CD4-positive, CD25-positive, alpha-beta regulatory T cell (primary cell): ENCODE measurements at places on chromosomes 5 and 9.
A peak's percentile ranks its signal among the peaks of the same experiment; 100 is the strongest.

GRCh38 chr9:37656936-37657335 is 6.2 kb downstream of the FRMPD1 start:
- H3K27ac ChIP-seq = no peak overlapping the region
- no peak overlapping the region for H3K4me3 ChIP-seq
- no peaks in the 10 kb centered on the region for H3K4me1 ChIP-seq

DNA sequence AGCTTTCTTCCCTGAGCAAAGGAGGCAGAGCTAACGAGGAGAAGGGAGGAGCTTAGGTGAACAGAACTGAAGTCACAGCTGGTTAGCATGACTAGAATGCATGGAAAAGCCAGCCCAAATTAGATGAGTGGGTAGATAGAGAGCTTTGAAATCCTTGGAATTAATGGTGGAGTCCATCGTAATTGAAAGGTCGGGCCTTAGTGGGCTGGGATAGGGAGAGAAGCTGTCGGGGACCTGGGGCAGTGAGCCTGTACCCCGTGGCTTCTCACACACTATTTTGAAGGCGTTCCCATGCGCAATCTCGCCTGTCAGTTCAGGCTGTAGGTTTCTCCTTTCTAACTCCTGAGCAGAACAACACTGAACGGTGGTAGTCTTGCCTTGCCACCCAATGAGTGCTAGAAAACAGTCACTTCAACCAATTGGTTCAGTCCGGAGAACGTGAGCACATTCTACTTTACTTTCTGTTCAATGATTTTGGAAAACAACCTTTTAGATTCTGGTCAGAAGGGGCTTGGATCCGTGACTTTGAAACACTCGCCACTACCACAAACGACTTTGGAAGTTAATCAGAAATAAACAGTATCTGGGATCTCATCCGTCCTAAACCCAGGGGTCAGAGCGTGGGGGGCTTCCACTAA is 655 bp upstream of the RAI14 start:
- H3K36me3 ChIP-seq = no peaks in the 10 kb centered on the region
- DNase-seq = no peak
- peaks cover 13% of the 10 kb centered on the region for H3K4me1 ChIP-seq

DNA sequence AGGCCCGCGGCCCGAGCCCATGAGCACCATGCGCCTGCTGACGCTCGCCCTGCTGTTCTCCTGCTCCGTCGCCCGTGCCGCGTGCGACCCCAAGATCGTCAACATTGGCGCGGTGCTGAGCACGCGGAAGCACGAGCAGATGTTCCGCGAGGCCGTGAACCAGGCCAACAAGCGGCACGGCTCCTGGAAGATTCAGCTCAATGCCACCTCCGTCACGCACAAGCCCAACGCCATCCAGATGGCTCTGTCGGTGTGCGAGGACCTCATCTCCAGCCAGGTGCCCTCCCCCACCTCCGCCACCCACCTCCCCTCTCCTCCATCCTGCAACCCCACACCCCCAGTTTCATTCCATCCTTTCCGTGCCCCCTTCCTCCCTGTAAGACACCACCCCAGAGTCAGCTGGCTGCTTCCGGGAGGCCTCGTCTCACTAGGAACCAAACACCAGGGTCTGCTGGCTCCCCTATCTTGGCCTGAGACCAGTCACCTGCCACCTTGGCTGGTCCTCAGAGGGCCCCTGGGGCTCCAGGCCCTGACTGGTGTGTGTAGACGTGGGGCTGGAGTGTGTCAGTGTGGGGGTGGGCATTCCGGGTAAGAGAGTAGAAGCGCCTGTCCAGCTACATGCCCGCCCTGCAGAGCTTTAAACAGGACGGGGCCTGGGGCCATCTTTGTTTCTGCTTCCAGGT is 655 bp downstream of the GRIN1 start:
- H3K36me3 ChIP-seq = no peaks in the 10 kb centered on the region
- H3K4me1 ChIP-seq = no peaks in the 10 kb centered on the region
- H3K27ac ChIP-seq = no peak overlapping the region
- peaks cover 16% of the 10 kb centered on the region for H3K27me3 ChIP-seq

DNA sequence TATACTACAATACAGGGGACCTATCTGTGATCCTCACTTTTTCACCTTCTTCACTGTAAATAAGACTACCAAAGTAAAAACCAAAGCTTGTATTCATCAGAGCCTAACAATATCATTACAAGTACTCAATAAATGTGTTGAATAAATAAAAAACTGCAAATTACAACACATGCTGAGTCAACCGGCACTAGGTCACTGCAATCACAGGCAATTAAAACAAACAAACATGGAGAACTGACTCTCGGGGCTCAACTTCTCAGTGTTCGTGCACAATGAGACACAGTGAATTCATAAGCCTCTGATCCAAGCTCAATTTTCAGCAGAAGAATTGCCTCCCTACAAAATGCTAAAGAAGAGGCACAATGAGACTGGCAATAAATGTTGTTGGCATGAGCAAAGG is 69.2 kb downstream of the CDK5RAP2 start:
- no peaks in the 10 kb centered on the region for H3K27me3 ChIP-seq
- no peak overlapping the region for H3K27ac ChIP-seq
- peaks cover 75% of the 10 kb centered on the region for H3K36me3 ChIP-seq
- no peak overlapping the region for H3K4me3 ChIP-seq

GRCh38 chr5:103262422-103262871 is 3.9 kb downstream of the MACIR start:
- no peaks in the 10 kb centered on the region for H3K27me3 ChIP-seq
- peaks cover 22% of the 10 kb centered on the region for H3K4me1 ChIP-seq
- no peak for DNase-seq
- H3K36me3 ChIP-seq = no peaks in the 10 kb centered on the region

- DNase-seq = no peak
- no peak overlapping the region for H3K4me3 ChIP-seq
- no peaks in the 10 kb centered on the region for H3K4me1 ChIP-seq
- no peaks in the 10 kb centered on the region for H3K36me3 ChIP-seq
- H3K27ac ChIP-seq = no peak overlapping the region
- H3K27me3 ChIP-seq = no peaks in the 10 kb centered on the region
Measured at GRCh38 chr5:22076586-22076985, 776.6 kb downstream of the CDH12 start.

GRCh38 chr5:14036947-14037346 is 92.5 kb upstream of the DNAH5 start:
- H3K27me3 ChIP-seq = no peaks in the 10 kb centered on the region
- no peak overlapping the region for H3K4me3 ChIP-seq
- DNase-seq = no peak
- H3K36me3 ChIP-seq = no peaks in the 10 kb centered on the region
- no peaks in the 10 kb centered on the region for H3K4me1 ChIP-seq

GRCh38 chr5:132250547-132250946 is 6.9 kb upstream of the PDLIM4 start:
- H3K27me3 ChIP-seq = peaks cover 11% of the 10 kb centered on the region
- no peak overlapping the region for H3K27ac ChIP-seq
- DNase-seq = no peak
- H3K36me3 ChIP-seq = no peaks in the 10 kb centered on the region

DNA sequence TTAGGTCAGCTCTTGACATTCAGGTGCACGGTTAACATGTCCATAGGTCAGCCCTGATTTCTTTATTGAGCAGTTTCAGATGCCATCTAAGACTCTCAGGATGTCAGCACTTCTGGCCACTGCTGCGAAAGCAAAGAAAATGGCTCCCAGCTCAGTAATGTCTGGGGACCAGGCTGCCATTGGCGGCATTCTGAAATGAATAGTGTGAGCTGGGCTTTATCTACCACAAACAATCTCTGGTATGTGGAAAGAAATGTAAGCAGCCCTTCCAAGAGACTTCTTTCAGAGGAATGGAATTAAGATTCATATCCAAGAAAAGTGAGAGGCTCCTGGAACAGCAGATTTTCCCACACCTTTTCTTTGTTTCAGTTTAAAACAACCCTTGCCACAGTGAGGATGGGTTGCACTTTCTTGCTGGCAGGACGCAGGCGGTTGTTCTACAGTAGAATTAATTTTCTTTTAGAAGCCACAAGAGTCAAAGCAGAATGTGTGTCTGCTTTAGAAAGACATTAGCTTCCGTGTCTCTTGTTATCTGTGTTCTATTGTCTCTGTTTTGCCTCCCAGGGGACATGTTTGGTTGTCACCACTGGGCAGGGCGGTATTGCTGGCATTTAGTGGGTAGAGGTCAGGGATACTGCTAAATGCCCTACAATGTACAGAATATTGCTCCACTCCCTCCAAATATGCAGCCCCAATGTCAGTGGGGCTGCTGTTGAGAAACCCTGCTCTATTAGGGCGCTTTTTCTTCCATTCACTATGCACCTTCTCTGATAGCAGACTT is 149.9 kb upstream of the ANKH start:
- H3K27me3 ChIP-seq = peaks cover 13% of the 10 kb centered on the region
- no peak overlapping the region for H3K4me3 ChIP-seq
- H3K36me3 ChIP-seq = no peaks in the 10 kb centered on the region

- H3K4me3 ChIP-seq = no peak overlapping the region
- no peak for DNase-seq
- no peaks in the 10 kb centered on the region for H3K4me1 ChIP-seq
- no peaks in the 10 kb centered on the region for H3K27me3 ChIP-seq
Measured at GRCh38 chr9:81771571-81771970, 82.2 kb upstream of the TLE1 start.

GRCh38 chr5:81552852-81553566 is 159.1 kb upstream of the ACOT12 start:
- H3K27ac ChIP-seq = no peak overlapping the region
- no peaks in the 10 kb centered on the region for H3K36me3 ChIP-seq
- H3K4me1 ChIP-seq = no peaks in the 10 kb centered on the region
- DNase-seq = no peak
- H3K4me3 ChIP-seq = no peak overlapping the region

- H3K27me3 ChIP-seq = no peaks in the 10 kb centered on the region
- H3K27ac ChIP-seq = no peak overlapping the region
- no peak for DNase-seq
- H3K4me3 ChIP-seq = no peak overlapping the region
Measured at GRCh38 chr9:129713402-129713679, 39.5 kb downstream of the PTGES start.

- H3K36me3 ChIP-seq = no peaks in the 10 kb centered on the region
- H3K27me3 ChIP-seq = no peaks in the 10 kb centered on the region
- peak overlapping the region; percentile 65 for H3K27ac ChIP-seq
Measured at GRCh38 chr9:112002131-112002846, 105.7 kb downstream of the UGCG start.

- H3K4me1 ChIP-seq = peaks cover 7% of the 10 kb centered on the region
- no peak overlapping the region for H3K4me3 ChIP-seq
- DNase-seq = no peak
Measured at GRCh38 chr9:90860826-90861225, 59.2 kb downstream of the SYK start.

DNA sequence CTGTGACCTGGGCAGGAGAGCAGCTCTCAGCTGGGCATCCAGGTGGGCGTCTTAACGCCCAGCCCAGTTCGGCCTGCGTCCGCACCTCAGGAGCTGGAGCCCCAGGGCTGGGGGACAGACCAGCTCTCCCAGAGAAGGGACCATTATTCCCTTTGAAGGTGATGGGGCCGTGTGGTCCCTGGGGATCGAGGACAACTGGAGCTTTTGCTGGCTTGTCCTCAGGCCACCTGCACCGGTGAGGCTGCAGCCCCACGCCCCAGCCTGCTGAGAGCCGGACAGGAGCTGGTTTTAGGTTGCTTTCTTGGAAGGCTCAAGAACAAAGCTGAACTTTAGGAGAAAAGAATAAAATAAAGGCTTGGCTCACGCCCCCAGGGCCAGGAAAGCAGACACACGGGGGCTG is 40.9 kb downstream of the NACC2 start:
- peaks cover 38% of the 10 kb centered on the region for H3K4me1 ChIP-seq
- H3K36me3 ChIP-seq = no peaks in the 10 kb centered on the region
- H3K4me3 ChIP-seq = no peak overlapping the region
- DNase-seq = no peak

DNA sequence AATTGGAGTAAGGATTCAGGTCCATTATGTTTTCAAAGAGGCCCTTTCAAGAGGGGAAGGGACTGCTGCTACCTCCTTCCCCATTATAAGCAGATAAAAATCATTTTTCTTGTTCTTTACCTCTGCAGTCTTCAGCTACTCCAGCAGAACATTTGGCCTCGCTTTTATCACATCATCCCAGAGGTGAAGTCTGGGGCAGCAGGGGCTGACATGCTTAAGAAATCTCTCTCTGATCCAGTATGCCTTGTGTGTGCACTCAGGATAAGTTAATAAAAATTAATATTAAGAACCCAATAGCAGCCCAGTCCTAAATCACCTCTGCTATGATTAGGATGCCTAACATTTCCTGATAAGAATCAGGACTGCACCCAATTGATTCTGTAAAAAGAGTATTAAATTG is 306.9 kb upstream of the NREP start:
- no peaks in the 10 kb centered on the region for H3K27me3 ChIP-seq
- DNase-seq = no peak
- no peaks in the 10 kb centered on the region for H3K36me3 ChIP-seq
- no peak overlapping the region for H3K4me3 ChIP-seq
- H3K4me1 ChIP-seq = no peaks in the 10 kb centered on the region

DNA sequence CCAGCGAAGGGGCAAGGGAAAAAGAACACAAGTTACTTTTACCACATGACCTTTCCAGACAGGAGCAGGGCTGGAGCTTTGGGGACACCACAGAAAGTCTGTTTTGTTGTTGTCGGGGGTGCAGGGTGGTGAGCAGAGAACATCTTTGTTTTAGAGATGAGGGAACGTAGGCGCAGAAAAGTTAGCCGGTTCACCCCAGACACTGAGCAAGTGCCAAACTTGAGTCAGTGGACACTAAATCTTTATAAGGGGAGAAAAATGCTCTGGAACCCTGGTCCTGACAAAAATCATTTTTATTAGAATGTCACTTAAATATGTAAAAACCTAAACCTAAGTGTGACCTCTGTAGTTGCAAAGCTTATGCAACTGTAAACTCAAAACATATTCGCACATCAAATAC is 126.4 kb upstream of the GAS1 start:
- no peaks in the 10 kb centered on the region for H3K36me3 ChIP-seq
- no peaks in the 10 kb centered on the region for H3K27me3 ChIP-seq
- no peaks in the 10 kb centered on the region for H3K4me1 ChIP-seq
- no peak for DNase-seq
- no peak overlapping the region for H3K4me3 ChIP-seq

GRCh38 chr9:7790819-7791182 is 8.8 kb downstream of the DMAC1 start:
- DNase-seq = no peak
- no peak overlapping the region for H3K27ac ChIP-seq
- H3K4me1 ChIP-seq = peaks cover 7% of the 10 kb centered on the region
- no peak overlapping the region for H3K4me3 ChIP-seq
- H3K36me3 ChIP-seq = peaks cover 30% of the 10 kb centered on the region
